ENCODE measurements at places on chromosomes 12 and 14.

GRCh38 chr14:93716746-93717667, 71.3 kb downstream of the PRIMA1 start:
- DNase-seq, result no peak

GRCh38 chr12:69337311-69338090, 10.7 kb upstream of the LYZ start:
- DNase-seq, result no peak

DNA sequence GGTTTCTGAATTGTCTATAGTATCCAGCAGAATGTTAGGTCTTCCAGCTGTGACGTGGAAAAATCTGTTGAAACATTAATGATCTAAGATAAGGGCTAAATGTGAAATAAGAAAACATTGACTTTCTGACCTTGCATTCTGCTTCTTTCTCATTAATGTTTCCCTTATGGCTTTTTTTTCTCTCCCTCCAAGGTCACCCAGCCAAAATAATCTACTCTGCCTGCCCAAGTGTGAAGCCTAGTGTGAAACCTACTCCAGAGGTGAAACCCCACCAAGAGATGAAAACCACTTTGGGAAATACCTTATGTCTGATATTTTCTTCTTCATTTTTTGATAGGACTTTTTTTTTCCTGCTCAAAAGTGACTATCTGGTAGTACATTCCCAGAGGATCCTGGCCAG, 108.0 kb downstream of the SSPN start:
- DNase-seq, result no peak

- peak; percentile 54 for DNase-seq
Observed at GRCh38 chr12:122813310-122813713, 21.9 kb upstream of the HIP1R start.

DNA sequence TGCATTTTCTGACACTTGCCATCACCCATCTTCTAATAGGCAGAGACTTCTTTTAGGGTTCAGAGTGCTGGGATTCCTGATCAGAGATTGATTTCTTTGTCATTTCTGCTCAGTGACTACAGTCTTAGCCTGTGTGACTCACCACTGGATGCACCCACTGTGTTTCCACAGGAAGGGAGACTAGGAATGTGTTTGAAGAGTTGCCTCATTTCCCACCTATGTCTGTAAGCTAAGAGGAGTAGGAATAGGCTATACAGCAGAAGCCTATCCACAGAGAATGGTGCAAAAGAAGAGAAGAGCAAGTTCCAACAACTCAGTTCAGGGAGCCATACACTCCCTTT, 60.2 kb upstream of the ACTN1 start:
- DNase-seq, result no peak

DNA sequence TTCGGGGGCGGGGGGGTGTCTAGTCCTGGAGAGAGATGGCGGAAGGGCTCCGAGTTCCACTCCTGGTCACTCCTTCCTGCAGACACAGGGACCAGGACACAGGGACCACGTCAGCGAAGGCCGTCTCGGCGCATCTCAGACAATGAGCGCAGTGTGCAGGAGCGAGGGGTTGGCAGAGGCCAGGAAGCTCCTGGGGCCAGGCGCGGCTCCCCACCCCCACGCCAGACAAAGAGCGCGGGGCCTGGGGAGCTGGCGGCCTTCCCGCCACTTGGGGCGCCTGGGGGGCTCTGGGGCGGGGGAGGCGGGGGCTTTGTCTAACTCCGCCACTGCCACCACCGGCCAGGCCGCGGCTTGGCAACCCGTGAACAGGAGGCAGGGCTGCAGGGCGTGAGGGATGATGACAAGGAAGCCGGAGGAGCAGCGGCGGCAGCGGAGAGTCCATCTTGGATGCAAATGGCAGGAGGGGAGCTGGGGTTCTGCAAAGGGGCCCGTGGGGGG, 2.2 kb downstream of the CDK2AP1 start:
- peak; percentile 34 for DNase-seq

All from activated B cell treated with CpG ODN at 0.5 μM for 24 hours (primary cell).